Endothelial cell of umbilical vein (primary cell): ENCODE measurements at places on chromosomes 1 and 21. TPM values are rescaled to one million over a fixed set of nuclear protein-coding genes. Genes with fewer than 3 reads are reported as not detected.

Gene GBP6
- not detected in 2 replicates for polyA plus RNA-seq

Gene CCNL2
- 174 and 209 TPM in 2 replicates for polyA plus RNA-seq

Gene AGO4
- polyA plus RNA-seq: 9.7 and 11.1 TPM in 2 replicates

Gene ZBTB18
- 14.6 and 15.5 TPM in 2 replicates for polyA plus RNA-seq

- DNase-seq: no peak
These were observed 64.4 kb downstream of the KCTD3 start for GRCh38 chr1:215631489-215631888.

GRCh38 chr1:192660613-192661012 lies 24.7 kb downstream of the RGS13 start:
- no peak for DNase-seq

GRCh38 chr21:31140676-31141075 lies 102.4 kb upstream of the KRTAP19-8 start:
- no peak for DNase-seq

GRCh38 chr1:17890056-17890814 lies 135.1 kb downstream of the ACTL8 start:
- no peak for DNase-seq

- DNase-seq: no peak
These were observed 3.5 kb upstream of the FCMR start for GRCh38 chr1:206925106-206925736.

GRCh38 chr1:14413819-14414490 lies 184.5 kb upstream of the KAZN start:
- DNase-seq: no peak

DNA sequence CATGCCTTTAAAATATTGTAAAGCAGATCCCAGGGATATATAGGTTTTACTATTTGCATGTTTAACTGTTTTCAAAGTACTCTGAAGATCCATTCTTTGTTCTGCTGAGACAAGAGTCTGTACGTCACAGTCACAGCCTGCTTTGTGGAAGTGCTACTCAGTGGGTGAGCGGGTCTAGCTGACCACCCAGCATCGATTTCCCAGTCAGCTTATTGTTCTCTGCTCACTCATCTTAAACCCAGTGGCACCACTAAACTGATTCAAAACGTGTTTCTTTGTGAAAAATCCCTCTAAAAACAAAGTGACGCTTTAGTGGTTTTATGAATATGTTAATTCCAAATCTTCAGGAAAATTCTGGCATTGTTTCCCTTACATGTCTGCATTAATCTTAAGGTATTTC lies 12.4 kb downstream of the PLPP3 start:
- no peak for DNase-seq

- no peak for DNase-seq
These were observed 50.6 kb upstream of the HP1BP3 start for GRCh38 chr1:20837554-20838192.

DNA sequence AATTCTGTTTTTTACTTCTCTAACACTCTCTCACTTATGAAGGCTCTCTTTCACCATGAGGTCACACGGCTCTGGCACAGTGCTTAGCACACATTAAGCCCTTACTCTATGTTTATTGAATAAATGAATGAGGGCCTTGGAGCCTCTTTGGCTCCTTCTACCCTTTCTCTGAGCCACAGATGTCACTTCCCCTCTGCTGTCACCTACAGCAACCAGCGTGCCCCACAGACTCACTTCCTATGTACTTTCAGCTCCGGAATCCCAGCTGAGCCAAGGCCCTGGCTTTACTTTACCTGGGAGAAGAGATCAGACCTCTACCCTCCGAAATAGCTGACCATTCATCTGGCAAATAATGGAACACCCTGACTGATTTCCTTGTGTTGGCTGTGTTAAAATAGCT lies 53.7 kb upstream of the HMCN1 start:
- no peak for DNase-seq

- DNase-seq: no peak
These were observed 7.9 kb upstream of the HCRTR1 start for GRCh38 chr1:31609514-31610118.

GRCh38 chr1:180150982-180151381 lies 3.7 kb upstream of the QSOX1 start:
- DNase-seq: no peak

- no peak for DNase-seq
These were observed 47.8 kb upstream of the PBX1 start for GRCh38 chr1:164511001-164511705.

DNA sequence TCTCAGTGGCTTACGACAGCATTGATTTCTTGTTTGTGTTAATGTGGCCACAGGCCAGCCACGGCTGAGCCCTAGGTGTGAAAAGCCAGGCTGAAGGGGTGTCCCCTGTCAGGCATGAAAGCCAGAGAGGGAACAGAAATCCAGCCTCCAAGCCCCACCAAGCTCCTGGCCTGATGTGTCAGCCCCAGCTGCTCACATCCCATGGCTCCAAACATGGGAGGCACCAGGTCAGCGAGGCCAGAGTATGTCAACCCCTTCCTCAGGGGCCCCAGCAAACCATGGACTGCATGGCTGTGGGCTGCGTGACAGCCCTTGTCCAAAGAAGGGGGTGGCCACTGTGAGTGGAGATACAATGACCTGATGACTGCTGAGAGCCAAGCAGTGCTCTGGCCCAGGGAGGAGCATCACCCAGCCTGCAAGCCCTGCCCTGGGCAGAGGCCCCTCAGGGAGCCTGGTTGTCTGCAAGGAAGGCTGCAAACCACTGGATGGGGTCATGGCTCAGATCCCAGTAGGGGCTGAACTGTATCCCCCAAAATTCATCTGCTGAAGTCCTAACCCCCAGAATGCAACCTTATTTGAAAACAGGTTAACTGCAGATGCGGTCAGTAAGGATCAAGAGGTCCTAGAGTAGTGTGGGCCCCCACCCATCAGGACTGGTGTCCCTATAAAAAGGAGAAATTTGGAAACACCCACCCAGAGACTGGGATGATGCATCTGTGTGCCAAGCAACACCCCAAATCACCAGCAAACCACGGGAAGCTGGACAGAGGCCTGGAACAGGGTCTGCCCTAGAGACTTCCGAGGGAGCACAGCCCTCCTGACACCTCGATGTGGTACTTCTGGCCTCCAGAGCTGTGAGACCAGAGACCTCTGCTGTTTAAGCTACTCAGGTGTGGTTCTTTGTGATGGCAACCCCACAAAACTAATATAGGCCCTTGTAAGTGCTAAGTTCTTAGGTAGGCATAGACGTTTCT lies 3.3 kb upstream of the MX2 start:
- no peak for DNase-seq

- DNase-seq: no peak
These were observed 139.5 kb downstream of the GLIS1 start for GRCh38 chr1:53599481-53599880.

DNA sequence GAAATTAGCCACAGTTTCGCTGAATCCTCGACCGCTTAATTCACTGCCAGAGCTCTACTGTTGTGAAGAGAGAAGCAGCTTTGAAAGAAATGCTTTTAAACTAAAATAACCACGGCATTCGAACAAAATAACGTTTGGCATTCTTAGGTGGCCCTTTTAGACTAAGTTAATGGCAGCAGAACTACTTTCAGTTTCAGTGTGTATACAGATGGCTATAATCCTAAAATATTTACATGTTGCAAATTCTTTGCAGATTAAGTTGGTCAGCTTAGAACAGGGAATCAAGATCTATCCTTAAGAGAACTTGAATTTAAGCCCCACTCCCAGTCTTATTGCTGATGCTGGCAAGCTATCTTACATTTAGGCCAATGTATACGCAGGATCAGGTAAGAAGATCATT lies 62.7 kb downstream of the ADSS2 start:
- DNase-seq: no peak

- no peak for DNase-seq
These were observed 75.7 kb upstream of the ZBTB40 start for GRCh38 chr1:22376001-22376400.

DNA sequence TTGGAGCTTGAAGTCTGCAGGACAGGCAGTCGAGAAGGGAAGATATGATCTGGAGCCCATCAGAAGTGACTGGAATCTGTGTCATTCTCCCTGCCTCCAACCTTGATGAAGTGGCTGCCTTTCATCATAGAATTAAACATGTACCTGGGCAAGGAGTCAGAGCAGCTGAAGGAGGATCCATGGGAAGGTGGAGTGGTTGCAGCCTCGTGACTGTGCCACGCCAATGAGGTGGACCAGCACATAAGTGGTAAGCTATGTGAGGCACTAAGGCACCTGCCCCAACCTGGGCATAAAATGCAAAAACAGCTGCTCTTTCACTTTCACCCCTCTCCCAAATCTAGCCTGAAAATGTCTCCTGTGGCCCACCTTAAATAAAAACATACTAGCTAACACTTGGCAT lies 7.3 kb downstream of the SLC22A15 start:
- no peak for DNase-seq
